ENCODE measurements at places on chromosomes 7 and 10. TPM values are rescaled to one million over a fixed set of nuclear protein-coding genes. Genes with fewer than 3 reads are reported as not detected.

Gene PNLIPRP1
- total RNA-seq = not detected

Gene ECD
- 22.8 TPM for total RNA-seq

Gene FAM221A
- 1.9 TPM for total RNA-seq

Gene GRID2IP
- total RNA-seq = 0.09 TPM

GRCh38 chr10:119754936-119755335 lies 29.1 kb downstream of the INPP5F start:
- H3K4me3 ChIP-seq = no peak overlapping the region
- H3K4me1 ChIP-seq = no peaks in the 10 kb centered on the region
- peak overlapping the region; percentile 39 for H3K27ac ChIP-seq
- H3K27me3 ChIP-seq = no peaks in the 10 kb centered on the region

DNA sequence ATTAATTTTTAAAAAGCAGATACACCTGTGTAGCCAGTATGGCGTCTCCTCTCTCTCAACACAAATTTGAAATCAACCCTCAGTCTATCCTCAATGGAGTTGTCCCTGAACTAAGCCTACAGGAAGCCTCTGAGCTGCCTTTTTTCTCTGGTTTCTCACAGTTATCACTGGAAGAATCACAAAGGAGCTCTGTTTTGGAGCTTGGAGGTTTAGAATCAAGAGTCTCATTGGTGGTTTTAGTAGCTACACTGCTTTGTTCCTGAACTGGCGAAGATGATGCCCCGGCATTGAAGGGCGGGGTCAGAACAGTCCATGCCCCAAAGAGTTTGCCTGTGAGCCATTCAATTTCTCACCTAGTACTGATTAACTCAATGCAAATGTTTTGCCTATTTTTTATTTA lies 16.1 kb upstream of the BTRC start:
- no peaks in the 10 kb centered on the region for H3K36me3 ChIP-seq
- H3K4me3 ChIP-seq = no peak overlapping the region
- no peaks in the 10 kb centered on the region for H3K27me3 ChIP-seq

DNA sequence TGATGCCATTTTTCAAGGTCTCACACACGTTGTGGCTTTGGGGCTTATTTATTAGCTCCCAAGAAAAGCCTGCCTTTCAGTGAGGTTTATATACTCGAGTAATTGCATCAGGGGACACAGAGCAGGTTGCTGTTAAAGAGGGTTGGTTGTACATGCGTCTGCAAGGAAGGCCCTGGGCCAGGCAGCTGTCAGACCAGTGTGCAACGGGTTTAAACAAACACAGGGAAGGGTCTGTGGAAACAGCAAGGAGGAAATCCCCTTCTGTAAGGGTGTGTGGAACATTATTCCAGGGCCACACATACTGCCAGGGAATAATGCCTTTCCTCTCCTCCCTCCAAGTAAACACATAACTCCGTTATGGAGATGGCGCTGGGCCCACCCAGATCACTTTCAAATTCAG lies 1.7 kb upstream of the CHST15 start:
- H3K27me3 ChIP-seq = peaks cover 53% of the 10 kb centered on the region
- no peak overlapping the region for H3K4me3 ChIP-seq
- H3K36me3 ChIP-seq = no peaks in the 10 kb centered on the region
- DNase-seq = peak; percentile 66
- peak overlapping the region; percentile 7 for H3K27ac ChIP-seq

- no peak overlapping the region for H3K4me3 ChIP-seq
- no peaks in the 10 kb centered on the region for H3K4me1 ChIP-seq
- peaks cover 16% of the 10 kb centered on the region for H3K27me3 ChIP-seq
Measured at GRCh38 chr10:26436848-26437247, 1.3 kb upstream of the APBB1IP start.

DNA sequence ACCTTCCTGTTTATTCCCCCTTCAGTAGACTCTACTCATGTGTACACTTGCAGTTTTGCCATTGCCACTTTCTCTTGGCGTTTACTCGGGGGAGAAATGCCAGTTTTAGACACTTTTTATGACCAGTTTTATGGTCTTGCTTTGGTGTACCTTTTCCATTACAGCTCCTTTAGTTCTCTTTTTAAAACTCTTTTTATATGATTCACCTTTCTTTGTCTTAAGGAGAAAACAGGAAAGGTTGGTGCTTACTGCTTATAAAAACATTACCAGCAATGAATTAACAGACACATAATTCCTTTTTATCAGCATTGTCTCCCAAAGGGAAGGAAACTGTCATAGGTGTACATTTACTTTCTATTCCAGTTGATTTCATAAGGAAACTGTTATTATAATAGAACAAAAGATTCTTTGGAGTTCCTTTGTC lies 11.9 kb downstream of the TSPAN13 start:
- no peaks in the 10 kb centered on the region for H3K27me3 ChIP-seq
- no peaks in the 10 kb centered on the region for H3K4me1 ChIP-seq
- no peak for DNase-seq
- H3K4me3 ChIP-seq = no peak overlapping the region
- peak overlapping the region; percentile 72 for H3K27ac ChIP-seq
- no peaks in the 10 kb centered on the region for H3K36me3 ChIP-seq

DNA sequence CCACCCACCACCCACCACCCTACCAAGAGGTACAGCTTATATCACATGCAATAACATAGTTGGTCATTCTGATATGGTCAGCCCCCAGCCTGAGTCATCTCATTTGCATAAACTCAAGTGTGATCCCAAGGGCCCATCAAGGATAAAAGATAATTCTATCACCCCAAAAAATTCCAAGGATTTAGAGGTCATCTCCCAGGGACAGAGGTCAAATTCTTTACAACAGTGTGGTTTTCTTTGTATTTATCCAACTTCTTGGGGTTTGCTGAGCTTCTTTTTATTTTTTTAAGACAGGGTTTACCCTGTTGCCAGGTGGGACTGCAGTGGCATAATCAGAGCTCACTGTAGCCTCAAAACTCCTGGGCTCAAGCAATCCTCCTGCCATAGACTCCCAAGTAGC lies 9.4 kb upstream of the GTPBP10 start:
- H3K36me3 ChIP-seq = no peaks in the 10 kb centered on the region
- no peak overlapping the region for H3K4me3 ChIP-seq
- H3K27ac ChIP-seq = no peak overlapping the region
- DNase-seq = no peak
- H3K27me3 ChIP-seq = no peaks in the 10 kb centered on the region

GRCh38 chr7:66142996-66143395 lies 28.3 kb downstream of the CRCP start:
- H3K36me3 ChIP-seq = peaks cover 44% of the 10 kb centered on the region
- no peaks in the 10 kb centered on the region for H3K27me3 ChIP-seq
- no peak overlapping the region for H3K27ac ChIP-seq
- no peak for DNase-seq
- peaks cover 21% of the 10 kb centered on the region for H3K4me1 ChIP-seq

DNA sequence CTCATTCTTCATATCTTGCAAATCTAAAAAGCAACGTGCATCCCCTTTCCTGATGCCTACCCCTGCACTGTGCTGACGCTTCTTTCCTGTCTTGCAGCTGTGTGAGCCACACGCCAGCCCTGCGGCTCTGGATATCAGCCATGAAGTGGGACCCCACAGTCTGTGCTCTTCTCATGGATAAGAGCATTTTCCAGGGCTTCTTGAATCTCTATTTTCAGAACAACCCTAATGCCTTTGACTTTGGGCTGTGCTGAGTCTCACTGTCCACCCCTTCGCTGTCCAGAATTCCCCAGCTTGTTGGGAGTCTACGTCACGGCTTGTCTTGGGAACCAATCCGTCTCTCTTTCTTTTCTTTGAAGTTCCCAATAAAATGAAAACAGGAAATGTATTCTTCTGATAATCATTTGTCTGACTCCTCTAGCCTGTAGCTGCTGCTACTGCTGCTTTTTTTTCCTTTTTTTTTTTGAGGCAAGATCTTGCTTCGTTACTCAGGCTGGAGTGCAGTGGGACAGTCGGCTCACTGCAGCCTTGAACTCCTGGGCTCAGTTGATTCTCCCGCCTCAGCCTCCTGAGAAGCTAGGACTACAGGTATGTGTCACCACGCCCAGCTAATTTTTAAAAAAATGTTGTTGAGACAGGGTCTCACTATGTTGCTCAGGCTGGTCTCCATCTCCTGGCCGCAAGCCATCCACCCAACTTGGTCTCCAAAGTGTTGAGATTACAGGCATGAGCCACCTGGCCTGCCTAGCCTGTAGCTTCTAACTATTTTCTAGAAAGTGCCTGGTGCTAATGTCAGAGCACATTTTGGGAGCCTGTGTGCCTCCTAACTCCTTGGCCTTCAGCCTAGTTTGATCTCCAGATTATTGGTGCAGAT lies 30.3 kb downstream of the GSTO2 start:
- H3K36me3 ChIP-seq = no peaks in the 10 kb centered on the region
- no peak overlapping the region for H3K4me3 ChIP-seq
- peak; percentile 67 for DNase-seq
- H3K27ac ChIP-seq = peak overlapping the region; percentile 65

DNA sequence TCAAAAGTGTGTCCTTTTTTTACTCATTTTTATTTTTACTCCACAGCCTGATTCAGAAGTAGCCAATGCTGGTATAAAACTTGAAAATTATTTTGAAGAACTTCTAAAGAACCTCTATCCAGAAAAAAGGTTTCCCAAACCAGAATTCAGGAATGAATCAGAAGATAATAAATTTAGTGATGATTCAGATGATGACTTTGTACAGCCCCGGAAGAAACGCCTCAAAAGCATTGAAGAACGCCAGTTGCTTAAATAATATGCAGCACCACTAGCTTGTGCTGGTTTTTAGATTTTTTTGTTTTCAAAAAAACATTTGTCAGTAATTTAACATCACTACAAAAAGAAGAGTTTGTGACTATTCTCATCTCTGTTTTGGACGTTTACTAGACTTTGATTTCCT lies 116.5 kb downstream of the SVOPL start:
- no peak overlapping the region for H3K4me3 ChIP-seq
- H3K4me1 ChIP-seq = no peaks in the 10 kb centered on the region
- H3K27ac ChIP-seq = no peak overlapping the region
- H3K27me3 ChIP-seq = no peaks in the 10 kb centered on the region
- DNase-seq = no peak

DNA sequence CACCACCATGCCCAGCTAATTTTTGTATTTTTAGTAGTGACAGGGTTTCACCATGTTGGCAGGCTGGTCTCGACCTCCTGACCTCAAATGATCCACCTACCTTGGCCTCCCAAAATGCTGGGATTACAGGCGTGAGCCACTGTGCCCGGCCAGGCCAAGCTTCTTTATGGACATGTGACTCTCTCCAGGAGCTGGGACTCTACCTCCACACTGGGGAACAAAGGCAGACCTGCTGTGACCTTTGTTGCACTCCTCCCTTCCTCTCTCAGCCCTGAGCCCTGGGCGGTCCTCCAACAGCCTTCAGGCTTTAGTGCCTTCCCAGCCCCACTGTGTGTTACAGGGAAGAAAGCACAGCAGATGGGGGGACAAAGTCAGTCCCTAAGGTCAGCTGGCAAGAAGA lies 55.0 kb upstream of the DUSP5 start:
- no peak for DNase-seq
- no peak overlapping the region for H3K27ac ChIP-seq
- H3K4me3 ChIP-seq = no peak overlapping the region
- H3K27me3 ChIP-seq = no peaks in the 10 kb centered on the region

DNA sequence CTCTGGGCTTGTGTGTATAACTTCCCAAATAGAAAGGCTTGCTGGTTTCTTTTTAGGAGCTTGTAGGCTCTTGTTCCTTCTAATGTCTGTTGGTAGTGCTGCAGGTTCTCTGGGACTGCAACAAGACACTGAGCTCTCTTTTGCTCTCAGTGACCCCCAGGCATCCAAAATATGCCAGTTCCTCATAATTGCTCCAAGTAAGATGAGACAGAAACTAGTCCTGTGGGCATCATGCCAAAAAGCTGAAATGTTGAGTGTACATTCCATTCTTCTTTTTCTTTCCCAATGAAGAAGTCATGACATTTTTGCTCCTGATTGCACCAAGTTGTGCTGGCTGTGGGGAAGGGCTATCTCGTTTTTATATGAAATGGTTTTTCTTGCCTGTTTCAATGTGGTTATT lies 7.1 kb upstream of the BTBD16 start:
- DNase-seq = no peak
- peak overlapping the region; percentile 42 for H3K27ac ChIP-seq
- peaks cover 12% of the 10 kb centered on the region for H3K36me3 ChIP-seq

DNA sequence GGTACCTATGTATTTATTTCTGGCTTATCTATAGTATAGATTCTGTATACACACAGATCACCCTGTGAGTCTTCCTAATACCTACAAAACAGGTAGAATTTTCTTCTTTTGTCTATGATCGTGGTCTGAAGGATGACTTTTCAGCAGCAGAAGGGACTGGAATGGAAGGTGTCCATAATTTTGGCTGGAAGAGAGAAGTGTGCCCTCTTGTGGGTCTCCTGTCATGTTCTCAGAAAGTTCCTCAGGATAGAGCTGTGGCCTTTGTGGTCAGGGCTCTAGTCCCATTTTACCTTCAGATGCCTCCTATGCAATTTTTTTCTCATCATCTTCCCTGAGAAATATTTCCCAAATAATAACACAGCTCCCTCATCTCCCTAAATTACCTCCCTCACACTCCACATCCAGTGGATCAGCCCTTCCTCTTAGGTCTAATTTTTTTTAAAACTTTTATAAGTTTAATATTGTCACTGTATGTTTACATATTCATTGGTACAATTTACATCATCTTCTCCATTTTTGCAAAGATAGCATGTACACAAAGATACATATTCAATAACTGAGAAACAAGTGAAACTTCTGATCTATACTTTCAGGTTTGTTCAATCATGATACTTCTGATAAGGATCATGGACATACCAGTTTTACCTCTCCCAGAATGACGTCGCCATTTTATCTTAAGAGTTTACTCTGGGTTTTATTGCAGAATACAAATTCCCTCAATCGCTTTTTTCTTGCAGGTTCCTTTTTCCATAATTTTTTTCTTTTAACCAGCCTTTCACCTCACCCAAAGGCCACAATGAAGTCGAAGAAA lies 112.7 kb downstream of the REEP3 start:
- H3K27me3 ChIP-seq = no peaks in the 10 kb centered on the region
- H3K36me3 ChIP-seq = no peaks in the 10 kb centered on the region
- DNase-seq = peak; percentile 38
- no peak overlapping the region for H3K27ac ChIP-seq
- H3K4me3 ChIP-seq = no peak overlapping the region

DNA sequence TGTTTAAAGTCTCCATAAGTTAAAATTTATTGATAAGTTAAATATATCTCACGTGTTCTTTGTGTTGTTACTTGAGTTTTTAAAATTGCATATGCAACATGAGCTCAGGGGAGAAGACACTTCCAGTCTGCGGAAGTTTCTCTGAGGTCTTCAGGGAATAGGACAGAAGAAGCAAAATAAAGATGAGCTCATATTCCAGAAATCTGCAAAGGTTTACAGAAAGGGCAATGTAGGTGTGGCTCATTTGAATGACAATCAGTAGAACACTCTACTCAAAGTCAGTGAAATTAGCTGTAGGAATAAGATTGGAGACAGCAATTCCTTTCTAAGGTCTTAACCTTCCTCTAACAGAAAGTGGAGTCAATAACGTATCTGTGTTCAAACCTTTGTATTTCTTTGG lies 53.7 kb downstream of the CACNA2D1 start:
- no peak overlapping the region for H3K27ac ChIP-seq
- H3K4me1 ChIP-seq = no peaks in the 10 kb centered on the region
- H3K36me3 ChIP-seq = no peaks in the 10 kb centered on the region

Measured in muscle of leg (tissue), 16 donors.